Activated T-helper 17 cell treated with anti-CD3 and anti-CD28 coated beads, Interleukin-2, amount 50 U/mL, for 72 hours (primary cell): ENCODE measurements at places on chromosomes 4 and X.

GRCh38 chrX:48800574-48801279 lies 1.1 kb upstream of the HDAC6 start:
- ATAC-seq: no peak

- no peak for ATAC-seq
Observed at GRCh38 chrX:125628435-125628834, 308.8 kb downstream of the TEX13C start.

- ATAC-seq: no peak
Observed at GRCh38 chrX:40263014-40263560, 165.3 kb upstream of the BCOR start.

GRCh38 chr4:136651932-136652331 lies 880.4 kb downstream of the PCDH18 start:
- ATAC-seq: no peak

DNA sequence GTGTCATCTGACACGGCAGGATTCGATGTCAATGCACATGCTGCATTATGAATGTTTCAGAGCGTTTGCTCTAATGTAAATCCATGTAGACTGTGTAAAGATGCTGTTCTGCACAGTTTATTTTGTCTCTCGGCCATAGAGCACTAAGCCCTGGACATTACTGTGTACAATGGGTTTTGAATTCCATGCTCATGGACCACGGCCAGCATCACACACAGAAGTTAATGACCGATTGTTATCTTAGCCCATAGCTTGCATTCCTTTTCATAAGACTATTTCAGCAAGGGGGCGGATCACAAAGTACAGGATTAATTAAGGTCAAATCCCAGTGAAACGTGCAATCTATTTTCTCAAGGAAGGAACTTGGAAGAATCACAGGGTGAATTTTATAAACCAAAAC lies 286.1 kb upstream of the TENM3 start:
- no peak for ATAC-seq

DNA sequence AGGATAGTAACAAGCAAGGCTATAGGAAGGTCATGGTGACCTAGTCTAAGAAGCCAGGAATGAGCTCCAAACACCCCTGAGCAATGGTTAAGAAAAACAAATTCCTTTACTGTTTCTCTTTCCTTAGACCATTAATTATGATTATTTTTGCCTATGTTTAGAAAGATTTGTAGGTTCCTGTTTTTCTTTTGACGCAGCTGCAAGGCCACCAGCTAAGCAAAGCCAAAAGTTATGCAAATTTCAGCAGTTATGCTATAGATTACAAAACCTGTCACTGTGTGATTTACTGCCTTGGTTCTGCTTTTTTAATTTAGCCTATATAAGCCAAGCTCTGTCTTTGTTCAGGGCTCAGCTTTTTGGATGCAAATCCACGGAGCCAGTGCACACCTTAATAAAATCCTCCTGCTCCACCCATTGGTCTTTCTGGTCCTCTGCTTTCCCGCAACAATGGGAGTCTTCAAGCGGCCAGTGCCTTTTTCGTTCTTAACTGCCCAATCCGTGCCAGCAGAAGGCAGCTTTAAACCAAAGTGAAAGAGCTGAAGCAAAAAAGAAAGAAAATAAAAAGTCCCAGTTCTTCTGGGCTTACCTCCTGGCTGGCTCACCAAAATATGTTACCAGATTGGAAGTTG lies 1.4 kb upstream of the CEP135 start:
- ATAC-seq: no peak

DNA sequence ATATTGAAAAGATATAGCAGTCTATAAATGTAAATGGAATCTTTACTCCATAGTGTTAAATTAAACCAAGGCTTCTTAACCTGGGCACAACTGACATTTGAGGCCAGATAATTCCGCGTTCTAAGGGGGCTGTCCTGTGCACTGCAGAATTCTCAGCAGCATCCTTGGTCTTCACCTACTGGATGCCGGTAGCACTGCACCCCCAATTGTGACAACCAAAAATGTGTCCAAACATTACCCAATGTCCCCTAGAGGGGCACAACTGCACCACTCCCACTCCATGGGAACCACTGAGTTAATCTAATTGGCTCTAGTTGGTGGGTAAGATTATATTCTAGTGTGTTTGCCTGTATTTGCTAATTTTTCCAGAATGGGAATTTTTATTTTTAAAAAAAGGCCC lies 16.6 kb downstream of the AP1S2 start:
- ATAC-seq: no peak

DNA sequence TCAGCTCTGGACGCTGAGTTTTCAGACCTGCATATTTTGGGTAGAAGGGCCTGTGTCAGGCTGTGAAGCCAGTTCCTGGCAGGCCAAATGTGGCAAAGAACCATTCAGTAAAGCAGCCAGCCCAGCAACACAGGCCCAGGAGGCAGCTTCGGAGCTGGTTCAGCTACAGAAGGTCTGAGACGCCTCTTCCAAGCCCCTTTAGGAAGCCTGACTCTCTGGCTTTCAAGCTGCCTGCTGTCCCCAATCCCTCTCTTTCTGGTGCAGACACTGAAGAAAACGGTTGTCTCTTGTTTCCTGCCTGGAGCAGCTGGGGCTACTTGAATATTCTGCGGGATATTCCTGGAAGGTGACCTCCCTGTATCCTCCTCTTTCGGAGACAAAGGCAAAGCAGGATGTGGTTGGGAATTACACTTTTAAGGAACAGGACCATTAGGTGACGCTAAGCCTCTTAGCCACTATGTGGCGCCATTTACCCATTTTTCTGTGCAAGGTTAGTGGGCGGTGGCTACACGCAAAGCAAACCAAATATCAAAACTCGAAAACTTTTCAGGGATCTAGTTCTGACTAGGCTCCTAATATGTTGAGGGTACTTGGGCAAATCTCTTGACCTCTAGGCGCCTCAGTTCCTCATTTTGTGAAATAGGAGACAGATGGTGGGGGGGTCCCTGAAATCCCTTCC lies 47.2 kb upstream of the LAS1L start:
- peak; percentile 71 for ATAC-seq

- no peak for ATAC-seq
Observed at GRCh38 chr4:128364565-128364964, 77.0 kb upstream of the PGRMC2 start.

GRCh38 chrX:23616361-23616760 lies 50.9 kb upstream of the PRDX4 start:
- ATAC-seq: no peak

DNA sequence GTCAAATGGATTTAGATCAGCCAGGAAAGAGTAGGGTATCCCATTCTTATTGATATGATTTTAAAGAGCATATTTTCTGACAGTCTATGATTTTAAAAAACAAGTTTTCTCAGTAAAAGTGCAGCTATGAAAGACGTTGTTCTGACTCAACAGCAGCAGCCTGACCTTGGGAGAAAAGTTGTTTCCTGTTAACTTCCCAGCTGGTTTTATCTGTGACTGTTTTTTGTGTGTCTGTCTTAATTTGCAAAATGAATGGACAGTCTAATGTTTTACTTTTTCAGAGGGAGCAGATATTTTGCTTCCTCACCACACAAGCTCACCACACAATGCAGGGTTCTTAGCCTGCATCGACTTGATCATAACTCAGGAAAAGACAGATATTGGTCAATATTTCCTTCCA lies 764 bp upstream of the MTHFD2L start:
- no peak for ATAC-seq

GRCh38 chr4:2847302-2847871 lies 3.7 kb downstream of the ADD1 start:
- ATAC-seq: no peak

DNA sequence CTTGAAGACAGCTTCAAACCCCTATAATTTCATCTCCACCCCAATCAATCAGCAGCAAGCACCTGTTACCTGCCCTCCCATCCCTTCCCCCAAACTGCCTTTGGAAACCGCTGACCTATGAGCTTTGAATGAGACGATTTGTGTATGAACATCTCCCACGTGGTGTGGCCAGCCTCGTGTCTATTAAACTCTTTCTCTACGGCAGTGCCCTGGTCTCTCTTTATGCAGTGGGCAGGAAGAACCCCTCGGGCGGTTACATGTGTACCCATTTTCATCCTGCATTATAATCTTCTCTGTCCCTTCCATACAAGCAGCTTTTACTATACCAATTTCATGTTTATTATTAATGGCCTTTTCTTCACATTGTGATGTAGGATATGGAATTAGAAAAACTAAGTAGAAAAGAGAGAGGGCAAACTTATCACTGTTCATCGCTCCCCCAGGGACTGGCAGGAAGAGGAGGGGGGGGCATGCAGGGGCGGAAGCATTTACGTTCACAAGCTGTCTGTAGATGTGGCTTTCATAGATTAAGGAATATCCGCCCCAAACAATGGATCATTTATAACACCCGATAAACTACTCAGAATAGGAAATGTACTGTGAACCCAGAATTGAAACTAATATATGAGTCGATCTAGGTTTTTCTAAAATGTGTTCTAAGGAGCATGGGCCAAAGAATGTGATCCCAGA lies 95.5 kb upstream of the ZNF518B start:
- no peak for ATAC-seq

- ATAC-seq: no peak
Observed at GRCh38 chrX:119738742-119739141, 19.6 kb upstream of the SOWAHD start.
